ENCODE measurements at places on chromosomes 12 and 14. TPM values are rescaled to one million over a fixed set of nuclear protein-coding genes. Genes with fewer than 3 reads are reported as not detected.

IAPP gene
- total RNA-seq = not detected

KLRC1 gene
- not detected for total RNA-seq

ATF1 gene
- total RNA-seq = 19.9 TPM

ASCL1 gene
- not detected for total RNA-seq

GARIN6 gene
- total RNA-seq = not detected

RDH12 gene
- total RNA-seq = not detected

LGR5 gene
- not detected for total RNA-seq

CMA1 gene
- not detected for total RNA-seq

GYS2 gene
- total RNA-seq = not detected
